ENCODE measurements at places on chromosomes 7 and 10.
A peak's percentile ranks its signal among the peaks of the same experiment; 100 is the strongest.

DNA sequence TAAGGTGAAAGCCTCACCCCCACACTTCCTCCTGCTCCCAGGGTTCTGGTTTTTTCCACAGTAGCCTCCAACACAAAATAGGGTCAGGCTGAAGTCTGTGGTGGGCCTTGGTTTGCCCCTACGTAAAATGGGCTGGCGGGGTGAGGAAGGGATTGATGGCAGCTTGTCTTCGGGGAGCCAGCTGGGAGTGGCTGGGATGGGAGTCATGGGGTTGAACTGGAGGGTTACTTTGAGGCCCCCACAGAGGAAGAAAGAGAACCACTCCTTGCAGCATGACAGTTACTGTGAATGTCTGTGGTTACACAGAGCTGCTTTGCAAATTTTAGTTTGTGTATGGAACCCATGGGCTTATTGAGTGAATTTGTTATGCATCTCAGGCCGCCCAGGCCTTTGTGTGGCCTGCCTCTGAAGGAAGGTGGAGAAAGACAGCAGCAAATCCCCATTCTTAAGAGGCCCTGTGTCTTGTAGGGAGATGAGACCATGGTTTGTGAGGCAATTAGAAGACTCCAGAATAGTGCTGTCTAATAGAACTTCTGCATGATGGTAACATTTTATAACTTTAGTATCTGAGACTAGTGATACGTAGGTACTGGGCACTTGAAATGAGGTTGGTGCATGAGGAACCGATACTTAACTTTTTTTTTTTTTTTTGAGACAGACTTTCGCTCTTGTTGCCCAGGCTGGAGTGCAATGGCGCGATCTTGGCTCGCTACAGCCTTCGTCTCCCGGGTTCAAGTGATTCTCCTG lies 8.1 kb downstream of the TRIM8 start:
- peak; percentile 76 for DNase-seq

DNA sequence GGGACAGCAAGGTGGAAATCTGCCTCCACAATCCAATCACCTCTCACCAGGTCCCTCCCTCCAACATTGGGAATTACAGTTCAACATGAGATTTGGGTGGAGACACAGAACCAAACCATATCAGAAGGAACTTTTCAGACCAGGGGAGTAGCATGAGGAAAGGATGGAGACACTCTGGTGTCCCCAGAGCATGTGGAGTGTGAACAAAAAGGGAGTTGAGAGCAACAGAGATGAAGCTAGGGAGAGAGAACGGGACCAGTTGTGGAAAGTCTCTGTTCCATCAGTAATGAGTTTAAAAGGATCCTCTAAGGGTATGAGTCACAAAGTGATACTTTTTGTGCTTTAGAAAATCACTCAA lies 382.0 kb downstream of the SFMBT2 start:
- no peak for DNase-seq

DNA sequence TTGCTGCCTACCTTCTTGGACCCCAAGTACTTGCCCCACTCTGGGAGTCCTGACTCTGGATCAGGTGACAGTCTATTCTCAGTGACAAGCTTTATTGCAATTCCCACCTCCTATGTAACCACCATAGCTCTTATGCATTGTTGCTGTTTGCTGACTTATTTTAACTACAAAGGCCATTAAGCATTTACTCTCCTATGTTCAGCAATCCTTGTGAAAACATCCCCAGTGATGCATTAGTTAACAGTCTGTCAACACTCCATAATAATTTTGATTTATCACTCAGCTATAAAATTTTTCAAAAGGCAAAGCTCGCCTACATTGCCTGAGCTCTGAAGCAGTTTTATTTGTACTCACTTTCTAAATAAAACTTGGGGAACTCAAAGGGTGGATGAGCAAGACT lies 871.8 kb upstream of the SORCS1 start:
- no peak for DNase-seq

DNA sequence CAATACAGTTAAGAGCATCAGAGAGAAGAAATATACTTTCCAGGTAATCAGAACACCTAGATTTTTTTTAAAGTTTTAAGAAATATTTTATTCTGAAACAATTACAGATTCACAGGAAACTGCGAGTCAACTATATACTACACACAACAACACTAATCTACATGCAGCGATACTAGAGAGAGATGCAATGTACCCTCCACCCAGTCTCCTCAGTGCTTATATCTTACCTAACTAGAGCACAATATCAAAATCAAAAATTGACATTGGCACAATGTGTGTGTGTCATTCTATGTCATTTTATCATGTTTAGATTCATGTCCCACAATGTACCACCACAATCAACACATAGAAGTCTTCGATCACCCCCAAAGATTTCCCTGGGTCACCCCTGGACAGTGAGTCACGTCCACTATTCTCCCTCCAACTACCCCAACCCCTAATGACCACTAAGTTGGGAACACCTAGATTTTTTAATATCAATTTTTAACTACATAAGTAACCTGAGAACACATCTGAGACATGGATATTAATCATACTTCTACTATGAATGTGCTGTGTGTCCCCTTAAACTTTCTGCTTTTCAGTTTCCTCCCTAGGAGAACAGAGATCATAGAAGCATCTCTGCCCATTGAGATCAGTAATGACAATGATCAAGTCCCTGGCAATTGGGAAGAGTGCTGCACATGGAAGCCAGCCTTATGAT lies 86.5 kb downstream of the GSAP start:
- no peak for DNase-seq

- no peak for DNase-seq
These were observed 124.3 kb upstream of the PPP2R2D start for GRCh38 chr10:131776496-131776895.

- DNase-seq = no peak
These were observed 392.2 kb upstream of the GALNT17 start for GRCh38 chr7:70739646-70740210.

DNA sequence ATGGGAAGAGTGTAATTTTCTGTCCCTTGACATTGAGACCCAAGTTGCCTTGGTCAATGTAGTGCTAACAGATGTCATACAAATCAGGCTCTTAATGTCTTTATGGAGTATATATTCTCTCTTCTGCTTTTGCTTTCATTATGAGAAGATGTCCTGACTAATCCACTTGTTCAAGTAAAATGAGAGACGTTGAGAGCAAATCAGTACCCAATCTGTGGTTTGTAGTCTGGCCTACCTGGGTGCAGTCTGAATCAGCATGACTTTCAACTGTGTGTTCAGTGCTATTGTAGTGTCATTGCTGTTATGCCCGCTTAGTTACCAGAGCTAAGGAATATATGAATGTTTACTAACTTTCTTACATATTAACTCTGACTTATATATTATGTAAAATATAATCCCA lies 612.4 kb downstream of the ANKRD7 start:
- no peak for DNase-seq

- DNase-seq = no peak
These were observed 187.0 kb upstream of the C7orf33 start for GRCh38 chr7:148403466-148403993.

DNA sequence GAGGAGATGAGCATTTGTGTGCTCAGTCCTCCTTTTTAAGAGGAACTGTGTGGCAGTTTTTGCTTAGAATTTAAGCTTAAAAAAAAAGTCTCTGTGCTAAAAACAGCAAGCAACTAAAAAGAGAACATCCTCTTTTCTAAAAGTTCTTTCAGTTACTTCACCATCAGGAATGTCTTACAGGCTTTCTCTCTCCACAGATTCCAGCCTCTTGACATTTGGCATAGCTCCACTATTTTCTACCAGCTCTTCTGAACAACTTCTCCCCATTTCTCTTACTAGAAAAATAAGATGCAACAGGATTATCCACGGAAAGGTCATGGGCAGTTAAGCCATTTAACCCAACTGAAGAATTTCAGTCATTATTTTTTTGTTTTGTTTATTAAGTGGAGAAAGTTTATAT lies 13.2 kb downstream of the PCLO start:
- DNase-seq = no peak

DNA sequence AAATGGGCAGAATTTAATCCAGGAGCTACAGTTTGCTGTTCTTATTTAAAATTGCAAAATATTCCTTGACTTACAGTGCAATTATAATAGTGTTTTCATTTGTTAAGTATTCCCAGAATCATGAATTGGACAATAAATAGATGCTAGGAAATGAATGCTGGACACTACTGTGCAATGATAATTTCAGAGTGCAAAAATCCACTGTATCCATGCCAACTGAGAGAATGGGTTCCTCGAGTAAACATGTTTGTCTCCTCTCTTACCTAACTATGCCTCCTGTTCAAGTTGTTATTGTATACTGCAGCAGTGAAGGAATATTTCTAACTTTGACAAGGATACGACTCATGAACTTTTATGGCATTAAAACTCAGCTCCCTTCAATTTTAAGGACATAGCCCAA lies 1396.3 kb downstream of the GATA3 start:
- DNase-seq = no peak

- no peak for DNase-seq
These were observed 7.6 kb downstream of the AEBP1 start for GRCh38 chr7:44111761-44112160.

DNA sequence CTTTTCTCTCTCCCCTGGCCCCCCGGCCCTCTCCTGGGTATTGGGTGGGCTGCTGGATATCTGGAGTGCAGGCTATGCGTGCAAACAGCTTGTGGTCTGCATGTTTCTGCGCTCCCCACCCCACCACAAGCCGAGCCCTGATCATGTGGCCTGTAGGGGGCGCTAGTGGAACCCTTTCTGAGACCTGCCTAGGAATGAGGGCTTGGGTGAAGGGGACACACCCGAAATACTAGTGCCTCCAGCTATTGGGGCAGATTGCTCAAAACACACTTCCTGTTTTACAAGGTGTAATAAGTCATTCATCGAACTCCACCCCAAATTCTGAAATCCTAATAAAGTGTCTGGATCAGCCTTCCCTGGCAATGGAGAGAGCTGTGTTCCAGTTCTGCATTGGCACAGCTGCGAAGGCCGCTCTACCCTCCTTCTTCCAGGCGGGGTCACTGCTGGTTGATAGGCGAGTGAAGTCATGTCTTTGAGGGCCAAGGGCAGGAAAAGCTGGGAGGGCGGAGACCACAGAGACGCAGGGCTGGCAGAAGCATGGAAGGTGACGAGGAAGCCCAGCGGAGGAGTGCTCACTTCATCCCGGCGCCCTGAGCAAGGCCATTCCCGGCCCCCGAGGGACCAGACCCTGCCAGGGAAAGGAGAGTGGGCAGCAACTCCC lies 19.8 kb upstream of the PRRT4 start:
- peak; percentile 66 for DNase-seq

DNA sequence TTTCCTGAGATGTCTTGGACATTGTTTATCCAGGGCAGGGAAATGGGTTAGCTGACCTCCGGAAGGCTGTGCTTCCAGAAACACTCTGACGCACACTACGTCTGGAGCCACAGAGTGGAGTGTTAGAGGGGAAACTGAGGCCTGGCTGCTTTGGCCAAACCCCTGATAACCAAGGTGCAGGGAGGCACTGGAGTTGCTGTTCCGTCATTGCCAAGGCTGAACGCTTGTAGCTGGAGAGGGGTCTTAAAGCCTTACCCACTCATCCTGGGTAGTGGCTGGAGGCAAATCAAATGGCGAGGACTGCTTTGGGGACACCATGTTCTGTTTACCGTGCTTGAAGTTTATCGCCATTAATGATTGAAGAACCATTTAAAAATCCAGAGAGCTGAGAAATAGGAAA lies 604.1 kb upstream of the FOXK1 start:
- no peak for DNase-seq

GRCh38 chr10:11823989-11824346 lies 812 bp downstream of the PROSER2 start:
- DNase-seq = no peak

GRCh38 chr7:144158861-144159260 lies 24.4 kb upstream of the CTAGE4 start:
- no peak for DNase-seq

DNA sequence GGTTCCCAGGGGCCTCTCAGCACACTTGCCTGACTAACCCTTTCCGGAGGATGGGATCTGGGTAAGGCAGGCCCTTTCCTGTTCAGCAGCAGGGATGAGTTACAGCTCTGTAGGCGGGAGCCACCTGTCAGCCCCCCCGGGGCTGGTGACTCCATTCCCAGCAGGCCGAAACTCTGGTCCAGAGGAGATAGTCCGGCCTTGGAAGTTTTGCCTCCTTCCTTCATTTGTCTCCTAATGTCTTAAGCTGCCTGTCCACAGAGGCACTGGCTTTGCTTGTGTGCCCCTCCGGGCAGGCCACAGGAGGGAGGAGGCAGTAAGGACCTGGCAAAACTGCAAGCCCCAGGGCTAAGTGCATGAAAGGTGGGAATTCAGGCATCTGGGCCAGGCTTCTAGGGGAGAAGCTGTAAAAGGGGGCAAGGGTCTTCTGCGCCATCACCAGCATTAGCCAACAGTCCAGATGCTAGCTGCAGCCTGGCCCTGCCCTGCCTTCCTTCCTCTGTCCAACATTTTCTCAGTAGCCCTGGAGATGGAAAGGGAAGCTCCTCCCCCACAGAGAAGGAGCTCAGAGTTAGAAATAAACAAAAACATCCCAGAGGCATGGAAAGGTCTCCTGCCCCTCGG lies 1.2 kb downstream of the ADIRF start:
- DNase-seq = peak; percentile 21

- DNase-seq = no peak
These were observed 335.9 kb upstream of the PLXDC2 start for GRCh38 chr10:19480353-19480752.

DNA sequence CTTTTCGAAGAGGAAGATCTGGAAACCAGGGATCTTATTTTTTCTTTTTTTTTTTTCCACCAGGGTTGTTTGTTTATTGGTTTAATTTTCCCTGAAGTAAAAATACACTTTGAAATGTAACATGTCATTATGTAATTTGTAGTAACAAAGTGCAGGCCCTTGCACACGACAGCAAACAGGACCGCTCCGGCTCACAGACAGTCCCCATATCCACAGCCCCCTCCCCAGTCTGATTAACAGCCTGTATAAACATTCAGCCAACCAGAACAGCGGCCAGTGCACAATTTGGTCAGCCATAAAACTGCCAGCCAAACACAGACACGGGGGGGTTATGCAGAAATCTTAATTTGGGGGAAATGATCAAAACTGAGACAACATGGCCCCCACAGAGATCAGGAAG lies 431.6 kb upstream of the NPVF start:
- DNase-seq = no peak

- DNase-seq = no peak
These were observed 60.2 kb upstream of the CAMK2B start for GRCh38 chr7:44385434-44386138.

DNA sequence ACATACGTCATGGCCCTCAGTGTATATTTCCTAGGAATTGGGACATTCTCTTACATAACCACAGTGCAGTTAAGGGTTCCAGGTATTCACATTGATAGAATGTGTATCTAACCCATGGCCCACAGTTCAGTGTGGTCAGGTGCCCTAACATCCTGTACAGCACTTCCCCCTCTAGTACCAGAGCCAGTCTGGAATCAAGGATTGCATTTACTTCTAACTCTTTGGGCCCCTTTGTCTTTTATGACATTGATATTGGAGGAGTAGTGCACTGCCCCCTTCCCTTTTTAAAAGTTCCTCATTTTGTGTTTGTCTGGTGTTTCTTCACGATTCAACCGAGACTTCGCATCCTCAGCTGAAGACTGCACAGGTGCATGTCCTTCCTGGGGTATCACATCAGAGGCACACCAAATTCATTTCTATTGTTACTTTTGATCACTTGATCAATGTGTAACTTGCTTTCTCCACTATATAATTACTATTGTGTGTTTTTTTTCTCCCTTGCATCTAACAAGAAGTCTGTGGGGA lies 22.4 kb upstream of the NPFFR1 start:
- no peak for DNase-seq

GRCh38 chr7:2438775-2439174 lies 35.4 kb downstream of the CHST12 start:
- DNase-seq = no peak

- no peak for DNase-seq
These were observed 2.7 kb downstream of the REPIN1 start for GRCh38 chr7:150371131-150371995.

Data from GM13976 (cell line).